ENCODE measurements at places on chromosomes 7 and 10.
A peak's percentile ranks its signal among the peaks of the same experiment; 100 is the strongest.

GRCh38 chr10:102783568-102783967, 39.8 kb downstream of the WBP1L start:
- no peak for DNase-seq

GRCh38 chr10:110460111-110460809, 37.4 kb upstream of the DUSP5 start:
- no peak for DNase-seq

GRCh38 chr7:78159545-78159944, 361.0 kb downstream of the PHTF2 start:
- DNase-seq = no peak

GRCh38 chr7:135262623-135263320, 29.1 kb downstream of the STRA8 start:
- DNase-seq = no peak

- DNase-seq = no peak
Measured at GRCh38 chr7:81053623-81054022, 134.8 kb upstream of the SEMA3C start.

DNA sequence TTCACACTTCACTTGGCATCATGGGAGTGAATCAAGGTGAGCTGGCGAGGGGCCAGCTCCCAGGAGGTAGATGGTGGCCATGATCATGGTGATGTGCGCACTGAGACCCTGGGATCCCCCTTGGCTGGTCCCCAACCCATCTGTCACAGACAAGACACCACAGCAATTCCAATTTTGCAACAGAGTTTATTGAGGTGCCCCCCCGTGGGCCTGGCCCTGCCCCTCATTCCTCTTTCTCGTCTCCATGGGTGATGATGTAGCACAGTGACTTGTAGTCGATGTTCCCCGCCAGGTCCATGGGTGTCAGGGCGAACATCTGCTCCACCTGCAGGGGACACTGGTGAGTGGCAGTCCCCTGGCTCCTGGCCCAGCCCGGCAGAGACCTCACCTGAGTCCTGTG, 2.4 kb downstream of the MYL7 start:
- no peak for DNase-seq

- no peak for DNase-seq
Measured at GRCh38 chr7:2675256-2675764, 12.7 kb upstream of the AMZ1 start.

- DNase-seq = peak; percentile 60
Measured at GRCh38 chr7:128904381-128905197, 5.9 kb downstream of the KCP start.

GRCh38 chr10:83945982-83946718, 193.2 kb upstream of the GHITM start:
- no peak for DNase-seq

DNA sequence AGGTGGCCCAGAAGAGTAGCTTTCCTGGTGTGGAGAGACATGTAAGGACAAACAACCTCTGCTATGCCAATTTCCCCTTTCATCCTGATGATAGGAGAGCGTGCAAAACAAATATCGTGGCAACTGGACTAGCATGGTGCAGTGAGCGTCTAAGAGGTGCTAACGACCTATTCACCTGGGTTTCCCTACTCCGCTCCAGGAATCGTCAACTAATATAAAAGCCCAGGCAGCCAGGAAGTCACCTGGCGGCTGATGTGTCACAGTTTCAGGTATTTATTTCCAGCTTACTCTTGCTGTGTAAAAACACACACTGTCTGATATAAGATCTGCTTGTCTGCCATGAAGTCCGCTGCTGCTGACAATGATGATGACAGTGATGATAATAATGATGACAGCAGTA, 56.5 kb upstream of the EFCAB10 start:
- DNase-seq = no peak

GRCh38 chr10:132788180-132788830, 2.4 kb upstream of the NKX6-2 start:
- no peak for DNase-seq

DNA sequence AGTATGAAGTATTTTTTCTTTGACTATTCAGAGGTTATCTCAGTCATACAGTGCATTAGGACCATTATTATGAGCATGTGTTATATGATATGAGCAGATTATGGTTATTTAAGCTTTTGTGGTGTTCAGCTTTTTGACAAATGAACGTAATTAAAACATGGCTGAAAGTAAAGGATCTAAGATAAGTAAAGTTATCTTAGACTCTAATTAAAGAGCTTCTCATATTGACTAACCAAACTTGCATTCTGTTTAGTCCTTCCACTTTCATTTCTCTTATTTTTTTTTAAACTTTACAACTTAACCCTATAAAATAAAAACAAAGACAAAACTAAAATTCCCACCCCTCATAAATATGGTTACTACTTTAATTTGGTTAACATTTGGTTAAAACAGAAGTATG, 6.9 kb upstream of the GPR85 start:
- no peak for DNase-seq

DNA sequence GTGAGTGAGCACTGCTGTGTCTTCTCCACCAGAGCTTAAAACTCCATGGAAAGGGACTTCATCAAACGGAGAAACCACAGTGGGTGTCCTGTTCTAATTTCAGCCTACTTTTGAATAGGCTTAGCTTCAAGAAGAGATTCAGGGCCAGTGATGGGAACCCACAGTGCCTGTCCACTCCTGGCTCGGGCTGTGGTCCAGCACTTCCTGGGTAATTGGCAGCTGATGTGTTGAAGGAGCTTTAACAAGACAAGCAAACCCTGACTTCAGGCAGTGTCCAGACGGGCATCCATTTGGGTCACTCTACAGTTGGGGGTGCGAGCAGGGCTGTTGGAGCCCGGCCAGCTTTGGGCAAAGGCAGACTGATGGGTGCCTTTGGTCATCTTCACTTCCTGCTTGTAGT, 14.5 kb downstream of the VWC2 start:
- no peak for DNase-seq

Measured in naive thymus-derived CD8-positive, alpha-beta T cell (primary cell).